H1 (cell line): ENCODE measurements at places on chromosomes 6 and 20.

DNA sequence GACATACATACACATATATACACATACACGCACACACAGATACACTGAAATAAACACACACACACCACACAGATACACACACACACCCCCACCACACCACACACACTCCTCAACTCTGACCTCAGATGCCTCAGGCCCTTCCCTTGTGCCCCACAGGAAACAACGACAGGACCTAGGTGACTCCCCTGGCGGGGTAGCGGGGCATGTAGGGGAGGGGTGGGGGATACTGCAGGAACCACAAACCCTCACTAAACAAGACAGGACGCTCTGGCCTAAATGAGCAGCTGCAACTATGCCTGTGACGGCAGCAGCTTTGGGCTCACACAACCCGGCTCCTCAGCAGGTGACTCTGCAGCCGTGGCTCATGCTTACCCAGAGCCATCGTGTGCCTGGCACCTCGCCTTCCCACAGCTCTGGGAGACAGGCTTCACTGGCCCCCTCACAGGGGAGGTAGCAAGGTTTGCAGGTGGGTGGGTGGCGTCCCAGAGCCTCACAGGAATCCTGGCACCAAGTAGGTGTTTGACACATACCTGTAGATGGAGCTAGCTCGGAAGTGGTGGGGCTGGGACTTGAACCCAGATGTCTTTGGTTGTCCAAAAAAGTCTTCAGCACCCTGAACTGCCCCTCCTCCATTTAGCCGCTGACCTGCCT is 100.8 kb downstream of the GRM4 start:
- DNase-seq: no peak

DNA sequence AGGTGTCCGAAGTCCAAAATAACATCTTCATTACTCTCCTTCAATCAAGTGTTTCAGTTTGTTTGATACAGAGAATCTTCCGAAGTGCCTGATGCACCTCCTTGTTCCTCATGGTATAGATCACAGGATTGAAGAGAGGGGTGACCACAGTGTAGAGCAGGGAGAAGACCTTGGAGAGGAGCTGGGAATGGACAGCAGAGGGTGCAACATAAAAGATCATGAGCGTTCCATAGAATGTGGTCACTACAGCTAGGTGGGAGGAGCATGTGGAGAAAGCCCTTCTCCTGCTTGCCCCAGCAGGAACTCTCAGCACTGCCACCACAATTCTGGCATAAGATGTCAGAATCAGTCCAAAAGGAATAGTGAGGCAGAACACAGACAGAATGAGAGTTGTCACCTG is 11.9 kb downstream of the OR12D1 start:
- no peak for DNase-seq

DNA sequence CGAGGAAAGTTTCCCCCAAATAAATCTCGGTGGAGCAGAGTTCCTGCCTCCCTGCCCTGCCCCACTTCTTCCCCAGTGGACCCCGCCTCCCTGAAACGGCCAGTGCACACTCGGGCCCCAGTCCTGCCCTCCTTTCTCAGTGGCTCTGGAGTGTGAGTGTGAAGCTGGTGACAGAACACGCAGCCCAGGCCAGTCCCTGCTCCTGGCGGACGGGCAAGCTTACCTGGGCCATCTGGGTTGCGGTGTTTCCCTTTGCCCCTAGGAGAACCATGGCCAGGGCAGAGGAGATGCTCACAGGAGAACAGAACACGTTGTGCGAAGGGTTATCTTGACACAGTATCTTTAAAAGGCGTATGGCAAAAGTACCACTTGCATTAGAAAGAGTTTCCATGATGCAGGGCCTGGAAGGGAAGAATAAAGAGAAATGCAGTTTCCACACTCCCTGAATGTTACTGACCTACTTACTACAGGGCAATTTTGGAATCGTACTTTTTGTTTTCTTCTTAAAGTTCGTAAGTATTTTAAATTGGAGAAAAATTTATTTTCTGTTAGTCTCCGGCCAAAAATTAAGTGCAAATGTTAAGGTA is 2.8 kb downstream of the SERPINB9 start:
- no peak for DNase-seq

DNA sequence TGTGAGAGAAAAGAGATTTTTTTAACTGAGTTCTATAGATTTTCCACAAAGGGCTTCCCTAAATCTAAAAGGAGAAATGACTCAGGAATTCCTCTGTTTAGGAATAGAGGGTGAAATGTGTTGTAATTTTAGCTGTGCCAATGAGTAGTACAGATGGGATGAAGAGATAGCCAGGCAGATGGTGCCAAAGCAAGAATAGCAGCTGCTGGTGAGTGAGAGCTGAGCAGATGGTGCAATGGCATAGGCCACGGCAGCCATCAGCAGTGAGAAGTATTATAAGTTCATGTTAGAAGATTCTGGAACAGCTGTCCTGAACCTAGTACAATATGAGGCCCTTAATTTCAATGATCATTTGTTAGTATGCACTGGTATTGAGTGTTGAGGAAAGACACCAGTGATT is 40.2 kb upstream of the CRISP1 start:
- DNase-seq: no peak

GRCh38 chr20:18188434-18188833 is 50.8 kb downstream of the KAT14 start:
- no peak for DNase-seq

DNA sequence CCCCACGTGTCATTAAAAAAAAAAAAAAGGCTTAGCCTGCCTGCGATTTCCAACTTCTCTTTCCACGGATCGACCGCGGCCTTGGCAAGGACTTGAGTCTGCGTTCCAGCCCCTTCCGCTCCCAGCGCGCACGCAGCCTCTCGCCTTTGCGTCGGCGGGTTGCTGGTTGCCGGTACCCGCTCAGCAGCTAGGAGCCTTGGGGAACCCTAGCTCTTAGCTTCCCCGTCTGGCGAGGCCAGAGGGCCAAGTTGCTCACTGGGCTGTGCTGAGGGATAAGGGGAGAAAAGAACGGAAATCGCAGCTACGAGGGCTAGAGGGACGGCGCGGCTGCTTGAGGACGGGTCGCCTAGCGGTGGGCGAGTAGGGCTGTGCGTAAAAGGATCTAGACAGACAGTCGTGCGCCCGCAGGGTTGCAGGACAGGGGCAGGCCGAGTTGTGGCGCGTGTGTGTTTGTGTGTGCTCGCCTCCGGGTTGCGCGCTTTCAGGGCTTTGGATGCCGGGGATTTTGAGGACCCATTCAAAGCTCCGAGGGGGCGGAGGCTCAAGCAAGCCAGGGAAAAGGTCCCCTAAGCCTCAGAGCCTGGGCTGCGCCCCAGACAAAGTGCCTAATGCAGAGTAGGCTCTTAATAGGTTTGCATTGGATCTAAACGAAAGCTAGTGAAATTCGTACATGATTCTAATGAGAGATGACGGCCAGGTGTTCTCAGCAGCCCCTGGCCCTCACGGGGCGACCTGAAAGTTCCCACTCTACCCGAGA is 40.5 kb upstream of the OSTM1 start:
- no peak for DNase-seq

GRCh38 chr6:1519597-1519996 is 90.1 kb upstream of the FOXC1 start:
- no peak for DNase-seq

DNA sequence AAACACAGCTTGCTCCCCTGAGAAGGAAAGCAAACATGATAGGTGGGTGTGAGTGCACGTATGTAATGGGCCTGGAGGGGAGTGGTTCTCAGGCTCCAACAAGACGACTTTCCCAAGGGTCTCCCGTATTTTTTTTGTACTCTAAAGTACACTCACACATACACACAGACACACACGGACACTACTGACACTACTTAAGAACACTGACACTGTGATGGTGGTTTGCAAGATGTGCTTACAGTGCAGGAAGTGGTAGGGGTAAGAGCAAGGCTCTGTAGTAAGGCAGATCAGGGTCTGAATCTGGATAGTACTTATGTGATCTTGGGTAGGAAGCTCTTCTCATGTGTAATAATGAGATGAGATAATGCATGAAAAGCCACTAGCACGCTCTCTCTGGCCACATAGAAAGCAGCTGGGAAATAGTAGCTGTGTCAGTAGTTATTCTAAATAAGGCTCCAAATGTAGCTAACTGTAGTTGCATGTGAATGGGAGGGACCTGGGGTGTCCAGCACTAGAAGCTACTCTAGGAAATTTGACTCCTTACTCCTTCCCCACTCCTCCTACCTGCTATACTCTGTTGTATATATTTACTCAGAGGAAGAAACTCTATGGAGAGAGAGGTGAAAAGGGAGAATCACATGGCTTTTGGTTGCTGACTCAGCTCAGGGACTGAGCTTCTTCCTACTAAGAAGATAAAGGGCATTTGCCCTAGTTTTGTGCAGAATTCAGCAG is 8.4 kb upstream of the ZBTB24 start:
- DNase-seq: no peak

DNA sequence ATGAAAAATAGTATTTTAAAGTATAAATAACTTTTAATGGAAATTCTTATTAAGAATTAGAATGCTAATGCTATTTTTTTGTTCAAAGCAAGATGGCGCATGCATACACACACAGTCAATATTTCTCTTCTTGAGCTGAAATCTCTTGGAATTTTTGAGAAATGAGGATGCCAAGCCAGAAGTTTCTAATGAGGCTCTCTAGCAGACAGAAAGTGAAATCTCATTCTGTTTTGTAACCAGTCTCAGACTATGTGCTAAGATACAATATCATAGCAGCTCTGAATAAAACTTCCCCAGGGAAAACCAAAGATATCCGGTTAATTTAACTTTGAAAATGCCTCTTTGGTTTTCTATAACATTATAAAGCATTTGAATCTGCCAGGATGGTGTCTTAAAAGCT is 97.2 kb upstream of the HDAC2 start:
- no peak for DNase-seq

- no peak for DNase-seq
These were observed 25.6 kb upstream of the HLA-DQB1 start for GRCh38 chr6:32692019-32692418.

DNA sequence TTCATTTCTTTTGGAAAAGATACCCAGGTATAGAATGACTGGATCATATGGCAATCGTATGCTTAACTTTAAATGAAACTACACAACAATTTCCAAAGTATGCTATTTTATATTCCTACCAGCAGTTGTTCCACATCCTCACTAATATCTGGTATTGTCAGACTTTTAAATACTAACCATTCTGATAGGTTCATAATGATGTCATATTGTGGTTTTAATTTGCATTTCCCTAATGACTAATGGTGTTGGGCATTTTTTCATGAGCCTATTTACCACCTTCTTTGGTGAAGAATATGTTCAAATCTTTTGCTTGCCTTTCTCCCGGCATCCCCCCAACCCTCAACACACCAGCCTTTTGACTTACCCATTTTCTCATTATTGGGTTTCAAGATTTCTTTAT is 96.2 kb upstream of the HMGN3 start:
- DNase-seq: no peak

DNA sequence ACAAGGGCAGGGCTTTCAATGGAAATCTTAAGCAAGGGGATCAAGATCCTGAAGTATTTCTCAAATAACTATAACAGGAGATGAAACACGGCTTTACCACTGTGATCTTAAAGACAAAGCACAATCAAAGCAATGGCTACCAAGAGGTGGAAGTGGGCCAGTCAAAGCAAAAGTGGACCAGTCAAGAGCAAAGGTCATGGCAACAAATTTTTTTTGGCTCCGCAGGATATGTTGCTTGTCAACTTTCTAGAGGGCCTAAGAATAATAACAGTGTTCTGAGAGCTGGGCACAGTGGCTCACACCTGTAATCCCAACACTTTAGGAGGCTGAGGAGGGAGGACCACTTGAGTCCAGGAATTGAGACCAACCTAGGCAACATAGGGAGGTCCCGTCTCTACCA is 54.1 kb downstream of the ILRUN start:
- no peak for DNase-seq

GRCh38 chr6:160992061-160992979 is 751 bp downstream of the MAP3K4 start:
- no peak for DNase-seq
